NB4 (cell line): ENCODE measurements at places on chromosomes 7 and 10.
A peak's percentile ranks its signal among the peaks of the same experiment; 100 is the strongest.

GRCh38 chr7:44131173-44132029 lies 8.1 kb upstream of the POLD2 start:
- DNase-seq = peak; percentile 64

DNA sequence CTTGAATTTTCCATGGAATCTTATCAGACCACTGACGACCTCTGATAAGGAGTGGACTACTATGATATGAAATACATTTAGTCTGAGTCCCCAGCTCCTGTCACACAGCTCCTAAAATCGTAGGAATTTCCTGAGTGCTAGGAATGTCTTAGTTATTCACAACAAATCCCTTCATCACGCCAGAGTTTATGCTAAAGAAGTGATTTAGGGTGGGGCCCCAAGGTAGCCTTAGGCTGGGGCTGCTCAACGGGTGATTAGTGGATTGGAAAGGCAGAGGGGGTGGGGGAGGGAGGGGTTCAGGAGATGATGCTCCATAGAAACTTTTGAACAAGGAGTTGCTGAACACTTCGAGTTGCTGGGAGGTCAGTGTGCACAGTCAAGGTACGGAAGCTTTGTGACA lies 7.0 kb upstream of the TET1 start:
- DNase-seq = no peak

DNA sequence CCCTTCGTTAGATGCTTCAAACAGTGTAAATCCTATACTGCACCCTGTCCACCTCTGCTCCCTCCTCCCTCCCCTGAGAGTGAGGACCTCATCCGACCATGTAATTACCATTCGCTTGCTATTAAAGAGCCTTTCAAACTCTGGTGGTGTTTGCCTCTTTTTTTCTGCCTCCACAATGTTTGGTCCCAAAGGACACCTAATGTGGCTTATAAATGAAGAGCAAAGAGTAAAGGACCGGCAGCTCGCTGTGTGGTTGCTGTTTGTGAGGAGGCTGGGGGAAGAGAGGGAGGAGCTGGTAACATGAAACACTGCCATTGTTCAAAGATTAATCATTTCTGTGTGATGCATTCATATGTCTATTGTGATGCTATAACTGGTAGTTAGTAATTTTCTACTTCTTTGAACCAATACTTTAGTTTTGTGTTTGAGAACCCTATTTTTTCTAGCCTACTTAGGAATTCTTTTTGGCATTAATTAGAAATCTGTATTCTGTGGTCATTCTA lies 27.9 kb downstream of the MTURN start:
- peak; percentile 74 for DNase-seq

GRCh38 chr10:73732931-73733623 lies 11.1 kb upstream of the SEC24C start:
- no peak for DNase-seq

GRCh38 chr7:94492601-94493000 lies 17.0 kb upstream of the CASD1 start:
- no peak for DNase-seq

DNA sequence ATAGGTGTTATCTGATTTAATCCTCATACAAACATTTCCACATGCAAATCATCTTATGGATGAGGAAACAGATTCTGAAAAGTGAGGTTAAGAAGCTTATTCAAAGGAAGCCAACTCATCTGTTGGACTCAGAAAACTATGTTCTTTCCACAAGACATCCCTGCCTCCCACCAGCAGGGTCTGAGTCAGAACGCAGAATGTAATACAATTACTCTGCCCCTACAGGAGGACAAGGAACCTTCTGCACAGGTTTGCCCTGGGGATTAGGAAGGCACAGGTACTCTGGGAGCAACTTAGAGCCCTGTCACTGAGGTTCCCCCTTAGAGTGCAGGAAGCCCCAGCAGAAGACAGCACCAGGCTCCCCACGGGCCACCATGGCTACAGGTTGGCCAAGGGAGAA lies 255.7 kb downstream of the TNS3 start:
- no peak for DNase-seq

DNA sequence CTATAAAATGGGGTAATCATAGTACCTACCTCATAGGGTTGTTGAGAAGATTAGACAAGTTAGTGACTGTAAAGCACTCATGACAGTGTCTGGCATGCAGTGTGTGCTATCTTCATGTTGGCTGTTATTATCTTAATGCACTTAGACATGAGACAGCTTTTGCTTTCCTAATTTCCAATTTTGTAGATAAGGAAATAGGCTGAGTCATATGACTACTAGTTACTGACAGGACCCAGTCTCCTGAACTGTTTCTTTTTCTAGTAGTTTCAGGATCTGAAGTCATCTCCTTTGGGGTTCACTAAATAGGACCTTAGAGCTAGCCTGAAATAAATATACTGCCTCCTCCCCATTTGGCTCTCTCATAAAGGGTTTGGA lies 74.2 kb downstream of the SNX10 start:
- no peak for DNase-seq

GRCh38 chr10:642186-642890 lies 47.1 kb downstream of the DIP2C start:
- DNase-seq = no peak

GRCh38 chr7:100191775-100192174 lies 14.1 kb downstream of the STAG3 start:
- DNase-seq = no peak

DNA sequence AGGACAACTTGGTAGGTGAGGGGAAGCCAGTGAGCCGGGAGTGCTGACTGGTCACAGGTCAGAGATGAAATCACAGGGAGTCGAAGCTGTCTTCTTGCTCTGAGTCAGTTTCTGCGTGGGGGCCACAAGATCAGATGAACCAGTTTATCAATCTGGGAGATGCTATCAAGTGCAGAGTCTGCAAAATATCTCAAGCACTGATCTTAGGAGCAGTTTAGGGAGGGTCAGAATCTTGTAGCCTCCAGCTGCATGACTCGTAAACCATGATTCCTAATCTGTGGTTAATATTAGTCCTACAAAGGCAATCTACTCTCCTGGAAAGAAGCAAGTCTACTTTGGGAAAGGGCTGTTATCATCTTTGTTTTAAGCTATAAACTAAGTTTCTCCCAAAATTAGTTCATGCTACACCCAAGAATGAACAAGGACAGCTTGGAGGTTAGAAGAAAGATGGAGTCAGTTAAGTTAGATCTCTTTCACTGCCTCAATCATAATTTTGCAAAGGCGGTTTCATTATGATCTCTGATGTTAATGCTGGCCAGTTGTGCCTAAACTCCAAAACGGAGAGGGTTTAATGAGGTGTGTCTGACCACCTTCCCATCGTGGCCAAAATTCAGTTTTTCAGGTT lies 8.4 kb upstream of the LMOD2 start:
- DNase-seq = no peak

GRCh38 chr7:130134106-130134636 lies 63.8 kb downstream of the KLHDC10 start:
- DNase-seq = no peak
